Activated effector memory CD4-positive, alpha-beta T cell treated with Interleukin-2 at 50 U/mL for 16 hours (primary cell): ENCODE measurements at places on chromosomes 12 and 14.
A peak's percentile ranks its signal among the peaks of the same experiment; 100 is the strongest.

- DNase-seq: no peak
These were observed 17.7 kb upstream of the C1S start for GRCh38 chr12:7042842-7043241.

- no peak for DNase-seq
These were observed 145.6 kb upstream of the NCOR2 start for GRCh38 chr12:124713041-124713435.

GRCh38 chr12:104910196-104910840 lies 47.8 kb downstream of the SLC41A2 start:
- DNase-seq: no peak

DNA sequence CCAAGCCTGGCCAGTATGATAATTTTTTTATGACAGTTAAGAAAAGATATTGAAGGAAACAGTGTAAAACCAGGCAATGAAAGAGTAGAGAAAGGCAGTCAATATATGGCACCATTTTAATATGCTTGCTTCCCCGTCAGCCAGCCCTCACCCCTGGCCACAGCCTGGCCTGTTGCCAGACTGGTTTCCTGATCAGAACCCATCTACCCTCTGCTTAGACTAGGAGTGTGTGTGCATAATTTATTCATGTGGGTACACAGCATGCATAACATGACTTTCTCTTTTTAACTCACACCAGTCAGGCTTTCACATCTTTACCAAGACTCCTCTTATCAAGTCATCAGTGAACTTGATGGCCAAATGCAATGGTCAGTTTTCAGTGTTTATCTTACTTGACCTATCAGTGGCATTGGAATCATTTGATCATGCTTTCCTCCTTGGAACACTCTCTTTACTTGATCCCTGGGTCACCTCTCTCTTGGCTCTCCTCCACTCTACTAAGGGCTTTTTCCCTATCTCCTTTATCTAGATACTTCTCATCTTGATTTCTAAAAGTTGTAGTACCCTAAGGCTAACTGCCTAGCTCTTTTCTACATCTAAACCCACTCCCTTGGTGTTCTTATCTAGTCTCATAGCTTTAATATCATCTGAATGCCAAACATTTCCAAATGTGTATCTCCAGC lies 10.0 kb upstream of the GPR19 start:
- DNase-seq: peak; percentile 73

DNA sequence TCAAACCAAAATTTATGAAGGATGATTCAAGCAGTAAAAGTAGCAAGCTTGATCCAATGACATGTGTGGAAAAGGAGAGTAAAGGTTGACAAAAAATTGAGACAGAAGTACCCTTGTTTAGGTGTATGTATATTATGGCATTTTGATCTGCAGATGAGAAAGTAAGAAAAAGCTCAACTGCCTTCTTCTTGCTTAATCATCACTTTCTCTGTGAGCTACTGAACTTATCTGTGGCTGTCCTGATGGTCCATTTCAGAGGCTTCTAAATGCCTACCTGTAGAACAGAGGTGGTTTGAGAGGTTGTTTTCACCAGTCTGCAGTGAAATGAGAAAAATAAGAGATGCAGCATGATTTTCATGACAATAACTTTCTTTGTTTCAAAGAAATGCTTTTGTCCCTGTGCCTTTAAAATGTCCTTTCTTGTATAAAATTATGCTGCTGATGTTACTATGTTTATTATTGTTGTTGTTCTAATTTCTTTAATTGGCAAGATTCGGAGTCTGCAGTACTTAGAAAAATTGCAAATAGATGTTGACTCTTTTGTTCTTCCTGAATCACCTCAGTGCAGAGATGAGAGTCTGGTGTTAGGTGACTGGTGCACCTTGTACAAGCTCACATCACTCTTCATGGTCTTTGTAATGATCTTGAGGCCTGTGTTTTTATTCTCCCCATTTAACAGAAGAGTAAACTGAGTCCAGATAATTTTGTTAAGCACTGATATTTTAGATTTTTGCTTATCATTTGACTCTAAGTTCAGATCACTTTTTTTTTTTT lies 821.9 kb downstream of the VRK1 start:
- DNase-seq: no peak

DNA sequence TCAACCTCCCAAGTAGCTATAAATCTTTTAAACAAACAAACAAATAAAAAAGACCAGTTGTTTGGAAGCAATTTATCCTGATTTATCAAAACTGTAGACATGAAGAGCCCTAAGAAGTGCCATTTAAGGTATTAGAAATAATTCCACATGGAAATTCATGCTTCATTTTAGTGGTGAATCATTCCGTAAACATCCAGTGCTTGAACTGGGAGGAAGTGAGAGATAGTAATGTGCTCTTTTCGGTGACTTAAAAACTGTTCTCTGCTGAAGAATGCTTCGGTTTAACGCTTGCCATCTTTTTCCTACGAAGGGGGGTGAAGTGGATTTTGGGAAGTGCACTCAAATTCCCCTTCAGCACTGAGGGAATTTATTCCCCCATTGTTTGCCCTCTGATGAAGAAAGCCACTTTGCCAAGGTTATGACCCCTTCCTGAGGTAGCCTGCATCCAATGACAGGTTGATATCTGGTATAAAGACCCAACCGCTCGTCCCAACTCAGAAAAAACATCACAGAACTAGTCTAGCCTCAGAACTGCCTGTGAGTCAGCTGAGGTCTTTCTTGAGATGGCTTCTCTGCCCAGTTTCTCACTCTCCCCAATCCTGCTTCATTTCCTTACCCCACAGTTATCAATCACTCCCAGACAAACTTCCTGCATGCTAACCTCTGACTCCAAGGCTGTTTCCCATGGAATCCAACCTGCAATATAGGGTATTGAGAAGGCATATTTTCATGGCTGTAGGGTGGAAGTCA lies 244.1 kb downstream of the AEBP2 start:
- DNase-seq: no peak

- DNase-seq: peak; percentile 76
These were observed 995 bp upstream of the HSP90B1 start for GRCh38 chr12:103929046-103929783.

GRCh38 chr14:105419195-105420091 lies at the start of gene MTA1:
Gene MTA1, plus strand, starts transcription at chr14:105419827. Its CDS starts 209 bp downstream, at chr14:105420036.
- peak; percentile 19 for DNase-seq

DNA sequence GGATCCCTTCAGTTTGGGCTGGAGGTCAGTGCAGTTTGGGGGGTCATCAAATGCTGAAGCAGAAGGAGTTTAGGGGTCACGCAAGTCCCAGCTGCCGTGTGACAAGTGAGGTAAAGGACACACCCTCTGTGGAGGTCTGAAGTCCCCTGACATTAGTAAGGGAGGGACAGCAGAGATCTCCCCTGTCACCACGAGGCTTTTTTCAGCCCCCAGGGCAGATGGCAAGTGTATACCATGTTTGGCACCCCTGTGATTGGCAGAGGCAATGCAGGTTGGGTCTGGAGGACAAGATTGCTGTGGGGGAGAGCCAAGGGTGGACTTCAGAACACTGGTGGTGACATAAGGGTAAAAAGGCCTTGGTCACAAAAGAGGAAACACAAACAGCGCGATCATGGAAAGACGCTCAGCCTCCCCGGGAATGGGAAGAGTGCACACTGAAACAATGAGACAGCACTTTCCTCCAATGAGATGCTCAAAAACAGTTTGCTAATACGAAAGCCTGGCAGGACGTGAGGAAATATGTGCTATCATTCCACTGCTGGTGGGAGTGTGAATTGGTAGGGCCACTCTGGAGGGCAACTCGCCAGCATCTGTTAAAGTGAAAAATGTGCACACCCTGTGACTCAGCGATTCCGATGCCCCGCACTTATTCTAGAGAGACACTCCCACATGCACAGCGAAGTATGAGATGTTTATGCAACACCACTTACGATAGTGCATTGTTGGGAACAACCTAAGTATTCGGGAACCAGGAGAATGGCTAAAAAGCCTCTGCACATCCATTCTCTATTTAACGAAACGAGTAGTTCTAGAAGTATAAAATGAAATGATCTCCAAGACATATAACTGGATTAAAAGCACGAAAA lies 14.4 kb upstream of the CD27 start:
- DNase-seq: no peak

- DNase-seq: no peak
These were observed 20.2 kb upstream of the DUSP16 start for GRCh38 chr12:12582895-12583303.
